ENCODE measurements at places on chromosomes 5 and 9.

- peak; percentile 89 for DNase-seq
Measured at GRCh38 chr5:113047234-113047633, 70.6 kb downstream of the DCP2 start.

GRCh38 chr9:1536522-1537170 lies 478.5 kb upstream of the SMARCA2 start:
- no peak for DNase-seq

DNA sequence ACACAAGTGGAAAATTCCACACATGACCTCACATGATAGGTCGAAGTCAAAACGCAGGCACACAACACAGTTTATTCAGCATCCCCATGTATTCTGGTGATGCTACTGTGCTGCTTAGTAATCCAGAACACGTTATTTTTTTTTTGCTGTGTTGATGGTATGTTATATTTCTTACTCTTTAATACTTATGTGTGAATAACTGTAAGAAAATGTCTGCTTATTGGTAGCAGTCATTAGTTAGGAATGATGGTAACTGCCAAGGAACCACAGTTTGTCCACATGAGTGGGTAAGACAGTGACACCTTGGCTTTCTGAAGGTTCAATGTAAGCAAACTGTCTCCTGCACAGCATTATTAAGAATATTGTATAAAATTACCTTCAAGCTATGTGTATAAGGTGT lies 107.7 kb upstream of the DAPK1 start:
- DNase-seq, result no peak

- DNase-seq, result no peak
Measured at GRCh38 chr5:34928267-34928666, 1.1 kb upstream of the DNAJC21 start.

DNA sequence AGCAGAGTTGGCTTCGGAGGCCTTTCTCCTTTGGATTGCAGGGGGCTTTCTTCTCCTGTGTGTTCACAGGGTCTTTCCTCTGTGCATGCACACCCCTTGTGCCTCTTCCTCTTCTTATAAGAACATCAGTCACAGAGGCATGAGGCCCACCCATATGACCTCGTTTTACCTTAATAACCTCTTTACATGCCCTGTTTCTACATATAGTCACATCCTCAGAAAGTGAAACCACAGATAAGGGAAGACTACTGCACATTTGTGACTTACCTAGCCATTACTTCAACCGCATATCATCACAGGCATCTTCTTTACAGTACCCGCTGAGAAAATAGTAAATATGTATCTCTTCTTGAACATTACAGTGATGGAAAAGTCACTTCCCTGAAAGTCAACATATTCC lies 204.9 kb upstream of the TARS1 start:
- no peak for DNase-seq

DNA sequence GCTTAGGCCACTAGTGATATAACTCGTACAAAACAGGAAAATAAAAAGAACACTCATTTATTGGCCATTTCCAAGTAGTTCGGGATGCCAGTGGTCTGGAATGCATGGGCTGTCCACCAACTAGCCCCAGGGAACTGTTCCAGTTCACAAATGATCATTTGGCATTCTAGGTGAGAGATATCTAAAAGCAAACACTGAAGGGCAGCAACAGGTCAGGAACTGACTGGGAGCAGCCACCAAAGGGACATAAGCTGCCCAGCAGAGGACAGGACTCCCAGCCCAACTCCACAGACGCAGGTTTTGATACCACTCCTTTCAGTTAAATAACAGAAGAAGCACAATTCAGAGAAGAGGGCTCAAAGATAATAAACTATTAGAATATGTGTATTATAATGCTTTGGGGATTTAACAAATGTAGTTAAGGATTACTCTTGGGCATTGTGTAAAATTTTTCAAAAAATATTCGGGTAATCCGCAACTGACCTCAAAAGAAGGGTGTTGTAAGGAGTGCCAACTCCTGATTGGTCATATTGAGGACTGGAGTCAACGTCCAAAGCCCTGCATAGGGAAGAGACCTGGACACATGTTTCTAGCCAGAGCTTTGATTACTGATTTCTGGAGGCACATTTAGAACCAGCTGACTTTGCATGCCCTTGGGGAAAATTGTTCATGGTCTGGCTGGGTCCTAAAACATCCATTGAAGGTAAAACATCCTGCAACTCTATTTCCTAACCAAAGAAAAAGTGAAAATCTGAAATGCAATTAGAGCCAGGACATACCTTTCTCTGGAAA lies 320.0 kb downstream of the DNAH5 start:
- no peak for DNase-seq

DNA sequence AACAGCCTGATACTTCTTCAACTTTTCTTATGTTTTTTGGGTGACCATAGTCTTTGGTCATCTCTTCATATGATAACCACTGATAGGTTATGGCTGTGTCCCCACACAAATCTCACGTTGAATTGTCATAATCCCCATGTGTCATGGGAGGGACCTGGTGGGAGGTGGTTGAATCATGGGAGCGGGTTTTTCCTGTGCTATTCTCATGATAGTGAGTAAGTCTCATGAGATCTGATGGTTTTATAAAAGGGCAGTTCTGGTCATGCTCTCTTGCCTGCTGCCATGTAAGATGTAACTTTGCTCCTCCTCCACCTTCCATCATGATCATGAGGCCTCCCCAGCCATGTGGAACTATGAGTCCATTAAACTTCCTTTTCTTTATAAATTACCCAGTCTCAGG lies 8.7 kb downstream of the RHOBTB3 start:
- DNase-seq, result no peak

DNA sequence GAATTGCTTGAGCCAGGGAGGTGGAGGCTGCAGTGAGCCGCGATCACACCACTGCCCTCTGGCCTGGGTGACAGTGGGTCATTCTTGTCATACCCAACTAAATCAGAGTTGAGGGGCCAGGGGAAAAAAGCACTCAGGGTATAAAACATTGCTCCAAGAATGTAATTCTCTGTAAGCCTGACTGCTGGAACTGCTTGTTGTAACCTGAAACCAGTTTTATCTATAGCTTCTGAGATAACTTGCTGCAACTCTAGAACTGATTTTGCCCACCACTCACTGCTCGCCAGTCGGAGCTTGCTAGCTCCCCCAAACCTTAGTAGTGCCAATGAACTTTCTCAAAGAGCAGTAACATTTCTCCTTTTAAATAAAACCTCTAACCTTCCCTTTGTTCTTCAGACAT lies 9.6 kb upstream of the MSH3 start:
- DNase-seq, result no peak

- DNase-seq, result no peak
Measured at GRCh38 chr9:87213948-87214347, 266.6 kb upstream of the GAS1 start.

GRCh38 chr5:37037840-37038239 lies 161.3 kb downstream of the NIPBL start:
- DNase-seq, result no peak

DNA sequence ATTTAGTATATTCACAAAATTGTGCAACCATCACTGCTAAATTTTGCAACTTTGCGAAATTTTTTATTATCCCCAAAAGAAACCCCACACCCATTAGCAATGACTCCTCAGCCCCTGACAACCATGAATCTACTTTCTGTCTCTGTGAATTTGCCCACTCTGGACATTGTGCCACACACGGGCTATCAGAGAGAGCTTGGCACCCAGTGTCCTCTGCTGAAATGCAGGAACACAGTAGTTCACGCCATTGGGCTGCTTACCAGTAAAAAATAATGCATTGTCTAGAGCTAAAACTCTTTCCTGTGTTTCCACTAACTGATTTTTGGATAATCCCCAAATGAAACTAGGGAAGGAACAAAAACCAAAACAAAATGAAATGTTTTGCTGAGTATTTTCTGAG lies 60.0 kb downstream of the HRH2 start:
- DNase-seq, result no peak
